ENCODE measurements at places on chromosomes 5 and 9.

- no peak for DNase-seq
Measured at GRCh38 chr5:117788596-117788995, 1199.8 kb downstream of the DTWD2 start.

- DNase-seq = no peak
Measured at GRCh38 chr5:56516035-56516434, 282.9 kb upstream of the ANKRD55 start.

GRCh38 chr5:17276445-17276844 is 59.0 kb downstream of the BASP1 start:
- no peak for DNase-seq

DNA sequence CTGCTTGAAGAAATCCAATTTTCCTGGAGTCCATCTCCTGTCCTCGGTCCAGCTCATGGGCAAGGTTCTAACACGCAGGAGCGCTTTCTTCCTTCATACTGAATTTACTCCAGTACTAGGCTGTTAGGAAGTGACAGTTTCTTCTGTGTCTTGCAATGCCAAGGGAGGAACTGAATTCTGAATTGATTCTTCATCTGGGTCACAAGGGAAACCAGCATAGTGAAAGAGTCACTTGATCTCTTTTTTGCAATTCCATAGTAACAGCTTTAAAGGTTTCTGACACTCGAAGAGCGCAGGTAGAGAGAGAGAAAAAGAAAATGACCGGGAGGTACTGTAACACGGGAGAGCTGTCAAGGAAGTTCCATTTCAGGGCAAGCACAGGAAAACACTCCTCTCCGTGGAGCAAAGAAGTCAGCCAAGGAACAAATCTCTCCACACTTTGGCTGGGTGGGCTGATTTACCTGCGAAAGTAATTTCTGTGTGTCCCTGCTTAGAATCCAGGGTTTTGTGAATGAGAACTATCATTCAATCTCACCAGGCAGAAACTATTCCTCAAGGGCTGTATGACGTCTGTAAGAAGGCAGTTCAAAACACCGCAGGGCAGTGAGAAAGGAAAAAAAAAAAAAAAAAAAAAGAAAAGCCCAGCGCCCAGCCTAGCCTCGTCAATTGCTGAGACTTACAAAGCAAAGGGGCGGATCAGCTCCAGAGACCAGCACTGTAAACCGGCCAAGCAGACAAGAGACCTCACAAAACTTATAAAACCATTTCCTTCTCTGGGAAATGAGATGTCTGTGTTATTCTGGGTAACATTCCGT is 617.8 kb downstream of the PDE4D start:
- DNase-seq = peak; percentile 89

DNA sequence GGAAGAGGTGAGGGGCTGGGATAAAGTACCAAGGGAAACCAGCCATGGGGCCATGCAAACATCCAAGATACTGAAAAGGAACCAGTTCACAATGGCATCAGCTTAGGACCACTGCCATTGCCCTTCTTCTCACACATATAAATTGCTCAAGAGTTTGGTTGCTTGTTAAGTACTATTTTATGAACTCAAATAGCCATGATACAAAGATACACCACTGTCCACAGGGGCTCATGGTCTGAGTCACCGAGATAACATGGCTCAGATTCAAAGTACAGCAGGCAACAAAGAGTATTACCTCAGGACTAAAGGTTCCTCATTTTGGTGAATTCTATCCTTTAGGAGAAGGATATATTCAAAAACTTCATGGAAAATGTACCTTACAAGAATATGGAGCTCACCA is 55.6 kb downstream of the FANCC start:
- no peak for DNase-seq

GRCh38 chr5:86885489-86886230 is 267.9 kb downstream of the COX7C start:
- no peak for DNase-seq

DNA sequence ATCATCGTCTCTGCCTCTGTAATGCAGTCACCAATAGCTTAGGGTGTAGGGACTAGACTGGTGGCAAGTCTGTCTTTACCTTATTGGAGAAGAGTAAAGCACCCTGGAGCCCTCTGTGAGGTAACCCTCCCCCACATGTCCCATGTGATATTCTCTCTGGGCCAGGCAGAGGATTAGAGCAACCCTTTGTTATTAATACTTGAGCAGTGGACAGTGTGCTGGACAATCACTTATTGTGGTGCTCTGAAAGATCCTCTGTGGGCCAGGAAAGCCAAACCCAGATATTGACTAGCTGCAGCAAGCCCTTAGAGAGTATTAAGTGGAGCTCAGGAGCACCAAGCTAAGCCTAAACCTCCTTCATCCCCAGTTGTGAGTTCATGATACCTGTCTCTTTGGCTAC is 139.7 kb upstream of the RUSC2 start:
- no peak for DNase-seq
